ENCODE measurements at places on chromosomes 11 and 22.

- DNase-seq = no peak
These were observed 223.5 kb upstream of the BLID start for GRCh38 chr11:122339436-122340060.

- no peak for DNase-seq
These were observed 208.1 kb downstream of the MYO18B start for GRCh38 chr22:25950111-25950510.

GRCh38 chr11:2933375-2934020 is 4.3 kb upstream of the PHLDA2 start:
- no peak for DNase-seq

DNA sequence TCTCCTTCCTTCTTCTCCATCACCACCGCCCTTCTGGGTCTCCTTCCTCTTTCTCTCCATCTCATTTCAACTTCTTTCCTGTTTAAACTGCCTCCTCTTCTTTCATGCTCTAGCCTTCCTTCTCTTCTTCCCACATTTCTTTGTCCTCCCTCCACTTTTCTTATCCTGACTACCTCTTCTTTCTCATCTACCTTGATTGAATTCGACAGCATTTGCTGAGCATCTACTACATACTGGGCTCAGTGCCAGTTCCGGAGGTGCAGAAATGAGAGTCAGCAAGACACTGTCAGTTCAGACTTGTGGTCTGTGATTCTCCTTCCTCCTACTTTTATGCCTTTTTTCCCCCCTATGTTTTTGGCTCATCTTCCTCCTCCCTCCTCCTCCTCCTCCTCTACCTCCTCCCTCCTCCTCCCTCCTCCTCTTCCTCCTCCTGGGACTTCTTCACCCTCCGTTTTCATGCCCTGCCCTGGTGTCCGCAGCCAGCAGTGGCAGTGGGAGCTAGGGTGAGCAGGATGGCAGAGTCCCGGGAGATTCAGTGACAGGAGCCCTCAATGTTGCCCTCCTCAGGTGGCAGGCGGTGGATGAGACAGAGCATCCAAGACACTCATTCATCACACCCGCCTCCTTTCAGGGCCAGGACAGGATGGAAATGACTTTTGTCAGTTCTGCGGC is 146.0 kb upstream of the SEZ6L start:
- DNase-seq = no peak

DNA sequence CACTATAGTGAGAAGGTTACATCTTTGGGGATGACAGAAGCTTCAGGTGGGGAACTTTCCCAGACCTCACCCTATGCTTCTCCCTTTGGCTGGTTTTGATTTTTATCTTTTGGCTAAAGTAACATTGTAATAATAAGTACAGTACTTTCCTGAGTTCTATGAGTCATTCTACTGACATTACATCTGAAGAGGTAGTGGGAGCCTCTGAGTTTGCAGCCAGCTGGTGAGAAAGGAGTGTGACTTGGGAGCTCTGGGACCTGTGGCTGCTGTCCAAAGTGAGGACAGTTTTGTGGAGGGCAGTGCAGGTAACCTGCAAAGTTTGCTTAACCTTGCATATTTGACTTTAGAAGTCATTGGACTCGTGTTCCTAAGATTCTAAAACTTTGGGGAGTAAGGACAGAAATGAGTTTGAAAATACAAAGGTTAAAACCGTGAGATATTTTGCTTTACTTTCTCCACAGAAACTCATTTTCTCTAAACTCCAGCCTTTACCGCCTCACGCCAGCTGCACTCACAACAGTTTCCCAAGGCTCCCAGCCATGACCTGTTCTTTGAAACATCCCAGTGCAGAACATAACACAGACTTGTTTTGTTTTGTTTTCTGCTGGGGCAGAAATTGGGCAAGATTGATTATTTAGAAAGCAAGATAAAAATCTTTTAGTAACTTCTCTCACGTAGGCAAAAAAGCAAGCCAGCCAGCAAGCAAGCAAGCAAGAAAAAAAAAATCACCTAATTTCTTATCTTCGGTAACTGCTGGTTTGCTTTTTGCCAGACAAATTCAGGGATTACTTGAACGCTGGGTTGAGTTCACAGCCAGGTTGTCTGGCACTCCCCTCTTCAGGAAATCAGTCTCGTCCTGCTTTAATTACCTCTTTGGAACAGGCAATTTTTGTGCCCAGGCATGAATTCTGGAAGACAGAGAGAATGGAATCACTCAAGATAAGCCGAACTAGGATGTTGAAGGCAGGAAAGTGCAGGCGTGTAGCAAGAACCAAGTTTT is 478.3 kb upstream of the ISX start:
- DNase-seq = no peak

- no peak for DNase-seq
These were observed 8.7 kb upstream of the ABTB2 start for GRCh38 chr11:34366522-34366921.

GRCh38 chr11:12668166-12668565 is 6.1 kb upstream of the TEAD1 start:
- DNase-seq = no peak

- DNase-seq = no peak
These were observed 5.1 kb upstream of the SMARCB1 start for GRCh38 chr22:23781511-23782183.

Data from hypothalamus (tissue), 51 donors.